Left lung (tissue), 14 donors: ENCODE measurements at places on chromosomes 13 and 19. TPM values are rescaled to one million over a fixed set of nuclear protein-coding genes. Genes with fewer than 3 reads are reported as not detected.

- DNase-seq, result no peak
Observed at GRCh38 chr13:76783798-76784197, 102.4 kb downstream of the KCTD12 start.

The ASF1B gene
- 10.5 TPM for total RNA-seq

The RFPL4A gene
- total RNA-seq, result not detected

The ZNF790 gene
- total RNA-seq, result 6.8 TPM

The USHBP1 gene
- 9.2 TPM for total RNA-seq

GRCh38 chr19:32291876-32292275 lies 53.5 kb upstream of the ZNF507 start:
- DNase-seq, result no peak

The PSG2 gene
- not detected for total RNA-seq

The MATK gene
- 9.1 TPM for total RNA-seq
